Activated CD4-positive, alpha-beta T cell treated with anti-CD3 and anti-CD28 coated beads, Interleukin-10, Interleukin-2, amounts not matched to agents 100 ng/mL and 50 ng/mL, durations not matched to agents 16 hours and 8 hours (primary cell): ENCODE measurements at places on chromosomes 3 and 15.
A peak's percentile ranks its signal among the peaks of the same experiment; 100 is the strongest.

DNA sequence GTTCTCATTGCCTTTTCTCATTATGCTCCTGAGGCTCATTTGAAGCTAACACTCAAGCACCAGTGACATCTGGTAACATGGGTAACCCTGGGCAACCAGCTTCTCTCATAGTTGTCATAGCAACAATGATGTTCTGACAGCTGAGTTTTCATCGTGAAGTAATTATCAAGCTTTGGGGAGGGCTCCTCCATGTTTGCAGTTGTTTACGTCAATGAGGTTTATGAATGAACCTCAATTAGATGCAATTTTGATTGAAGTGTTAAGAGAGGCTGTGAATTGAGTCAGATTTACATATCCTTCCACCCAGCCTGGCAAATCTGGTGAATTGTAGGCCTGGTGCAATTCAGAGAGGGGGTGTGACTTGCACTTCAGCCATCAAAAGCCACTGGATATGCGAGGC is 119.3 kb upstream of the CHD2 start:
- DNase-seq = no peak

GRCh38 chr3:53677413-53677812 is 168.8 kb downstream of the CHDH start:
- DNase-seq = no peak

DNA sequence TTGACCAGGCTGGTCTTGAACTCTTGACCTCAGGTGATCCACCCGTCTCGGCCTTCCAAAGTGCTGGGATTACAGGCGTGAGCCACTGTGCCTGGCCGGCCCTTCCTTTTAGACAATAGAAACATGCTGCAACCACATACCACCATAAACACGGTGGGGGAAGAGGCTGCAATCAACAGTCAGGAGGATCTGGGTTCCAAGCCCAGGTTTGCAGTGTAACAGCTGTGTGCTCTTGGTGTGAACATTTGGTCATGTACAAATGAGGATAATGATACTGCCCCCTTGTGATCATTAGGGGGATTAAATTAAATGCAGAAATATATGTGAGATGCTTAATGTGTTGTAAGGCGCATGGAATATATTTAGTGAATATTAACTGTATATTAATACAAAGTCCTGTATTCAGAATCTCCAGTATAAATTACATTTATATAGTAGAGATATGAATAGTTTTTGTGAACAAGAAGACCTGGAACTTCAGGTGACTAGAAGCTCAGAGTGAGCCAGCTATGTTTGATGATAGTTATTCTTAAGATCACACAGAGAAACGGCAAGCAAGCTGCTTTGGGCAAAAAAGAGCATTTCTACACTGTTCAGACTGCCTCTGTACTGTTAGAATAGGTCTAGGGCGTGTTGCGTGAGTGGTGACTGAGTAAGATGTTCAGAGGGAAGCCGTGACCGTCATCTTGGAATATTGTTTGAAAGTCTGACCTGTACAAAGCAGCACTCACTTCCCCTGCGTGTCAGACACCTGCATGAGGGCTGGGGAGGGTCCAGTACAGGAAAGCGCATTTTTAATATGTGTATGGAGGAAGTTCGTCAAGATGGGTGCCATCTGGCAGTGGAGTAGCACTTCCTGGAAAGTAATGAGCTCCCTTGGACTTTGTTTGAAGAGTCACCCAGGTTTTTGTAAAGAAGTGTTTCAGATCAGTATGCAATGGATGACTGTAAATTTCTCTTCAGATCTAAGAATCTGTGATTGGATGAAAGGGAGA is 125.8 kb downstream of the PGPEP1L start:
- peak; percentile 46 for DNase-seq

DNA sequence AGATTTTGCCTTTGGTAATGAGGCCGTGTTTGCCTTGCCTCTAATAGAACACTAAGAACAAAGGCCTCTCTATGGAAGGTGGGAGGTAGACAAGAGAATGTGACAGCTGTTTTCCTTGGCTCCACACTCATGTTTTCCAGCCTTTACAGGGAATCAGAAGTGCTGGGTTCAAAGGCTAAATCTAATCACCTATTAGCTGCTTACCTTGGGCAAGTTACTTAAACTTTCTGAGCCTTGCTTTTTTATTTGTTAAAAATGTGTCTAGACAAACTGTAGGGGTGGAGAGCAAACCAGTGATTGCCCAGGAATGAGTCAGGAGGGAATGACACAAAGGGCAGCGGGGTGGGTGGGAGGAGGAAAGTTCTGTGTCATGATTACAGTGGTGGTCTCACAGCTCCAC is 179.0 kb downstream of the P3H2 start:
- no peak for DNase-seq

- DNase-seq = no peak
Measured at GRCh38 chr3:195247863-195248189, 23.1 kb downstream of the XXYLT1 start.
